ENCODE measurements at places on chromosomes 11 and 22.

GRCh38 chr11:86687185-86687778, 14.9 kb upstream of the ME3 start:
- DNase-seq = no peak

DNA sequence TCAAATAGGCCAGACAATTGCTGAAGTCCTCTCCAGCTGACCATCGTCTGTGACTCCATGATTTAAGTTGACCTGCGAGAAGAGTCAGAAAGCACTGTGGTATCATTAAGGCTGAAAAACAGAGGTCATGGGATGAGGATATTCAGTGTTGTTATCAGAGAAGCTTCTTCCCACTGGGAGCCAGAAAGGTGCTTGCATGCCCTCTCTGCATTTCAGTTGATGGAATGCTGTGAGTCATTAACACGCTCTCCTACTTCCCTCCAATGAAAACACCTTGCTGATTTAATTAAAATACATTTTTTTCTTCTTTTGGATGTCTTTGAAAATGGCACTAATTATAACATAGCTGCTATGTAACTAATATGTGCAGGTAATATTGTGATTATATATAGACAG, 667.0 kb downstream of the NTM start:
- DNase-seq = no peak

- DNase-seq = no peak
Observed at GRCh38 chr11:40825201-40825834, 634.1 kb downstream of the LRRC4C start.

- DNase-seq = no peak
Observed at GRCh38 chr22:22818861-22819855, 68.5 kb upstream of the IGLL5 start.

GRCh38 chr11:128903248-128904061, 12.3 kb downstream of the KCNJ5 start:
- DNase-seq = peak; percentile 42

- DNase-seq = no peak
Observed at GRCh38 chr22:33520904-33521780, 399.1 kb downstream of the LARGE1 start.

- DNase-seq = no peak
Observed at GRCh38 chr11:69889400-69890318, 70.4 kb upstream of the FGF3 start.

DNA sequence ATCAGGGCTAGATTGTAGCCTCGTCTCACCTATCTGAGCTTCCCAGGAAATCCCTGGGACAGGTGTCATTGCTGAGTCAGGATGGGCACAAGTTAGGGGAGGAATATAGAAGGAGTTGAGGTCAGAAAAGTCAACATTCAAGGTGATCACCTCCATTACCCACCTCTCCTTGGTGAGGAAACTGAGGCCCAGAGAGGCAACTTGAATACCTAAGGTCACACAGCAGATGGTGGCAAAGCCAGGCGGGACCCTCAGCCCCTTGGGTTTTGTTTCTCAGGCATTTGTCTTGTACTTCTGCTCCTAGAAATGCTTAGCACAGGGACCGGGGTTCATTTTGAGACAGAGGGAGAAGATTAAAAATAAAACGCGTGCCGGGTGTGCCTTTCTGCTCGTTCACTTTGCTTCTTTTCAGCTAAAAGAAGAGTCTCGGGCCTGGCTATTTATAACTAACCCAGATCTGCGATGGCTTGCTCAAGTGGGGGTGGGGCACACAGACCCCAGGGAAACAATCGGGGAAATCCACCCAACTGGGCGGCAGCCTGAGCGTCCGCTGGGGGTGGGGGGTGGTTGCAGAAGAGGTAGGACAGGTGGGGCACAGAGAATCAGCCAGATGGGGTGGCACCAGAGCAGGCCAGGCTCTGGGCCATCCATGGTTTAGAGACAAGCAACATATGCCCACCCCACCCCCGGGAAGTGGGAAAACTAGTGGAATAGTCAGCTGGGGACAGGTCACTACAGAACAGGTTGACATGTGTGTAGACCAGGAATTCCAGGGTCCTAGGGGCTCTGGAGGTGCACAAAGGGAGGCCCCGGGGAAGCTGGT, 3.9 kb upstream of the GNAZ start:
- no peak for DNase-seq

GRCh38 chr11:45079075-45079444, 67.4 kb upstream of the PRDM11 start:
- DNase-seq = no peak

GRCh38 chr11:18285841-18286240, 19.8 kb downstream of the SAA1 start:
- DNase-seq = no peak

DNA sequence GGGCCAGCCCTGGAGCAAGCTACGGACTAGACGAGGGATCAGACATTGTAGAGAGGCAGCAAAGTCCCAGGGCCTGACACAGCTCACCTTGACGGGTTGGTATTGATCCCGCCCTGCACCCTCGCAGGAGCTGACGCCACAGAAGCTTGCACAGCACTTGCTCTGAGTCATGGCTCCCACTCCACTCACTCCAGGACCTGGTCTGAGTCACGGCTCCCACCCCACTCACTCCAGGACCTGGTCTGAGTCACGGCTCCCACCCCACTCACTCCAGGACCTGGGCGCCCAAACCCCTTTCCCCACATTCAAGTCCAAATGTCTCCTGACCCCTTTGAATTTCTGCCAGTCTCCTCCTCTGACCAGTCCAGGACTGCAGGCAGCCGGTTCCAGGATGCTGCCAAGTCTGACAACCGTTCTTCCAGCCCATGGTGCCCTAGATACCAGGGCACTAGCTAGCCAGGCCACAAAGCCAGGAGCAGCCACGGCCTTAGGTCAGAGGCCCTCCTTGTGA, 6.0 kb upstream of the PNPLA5 start:
- no peak for DNase-seq

DNA sequence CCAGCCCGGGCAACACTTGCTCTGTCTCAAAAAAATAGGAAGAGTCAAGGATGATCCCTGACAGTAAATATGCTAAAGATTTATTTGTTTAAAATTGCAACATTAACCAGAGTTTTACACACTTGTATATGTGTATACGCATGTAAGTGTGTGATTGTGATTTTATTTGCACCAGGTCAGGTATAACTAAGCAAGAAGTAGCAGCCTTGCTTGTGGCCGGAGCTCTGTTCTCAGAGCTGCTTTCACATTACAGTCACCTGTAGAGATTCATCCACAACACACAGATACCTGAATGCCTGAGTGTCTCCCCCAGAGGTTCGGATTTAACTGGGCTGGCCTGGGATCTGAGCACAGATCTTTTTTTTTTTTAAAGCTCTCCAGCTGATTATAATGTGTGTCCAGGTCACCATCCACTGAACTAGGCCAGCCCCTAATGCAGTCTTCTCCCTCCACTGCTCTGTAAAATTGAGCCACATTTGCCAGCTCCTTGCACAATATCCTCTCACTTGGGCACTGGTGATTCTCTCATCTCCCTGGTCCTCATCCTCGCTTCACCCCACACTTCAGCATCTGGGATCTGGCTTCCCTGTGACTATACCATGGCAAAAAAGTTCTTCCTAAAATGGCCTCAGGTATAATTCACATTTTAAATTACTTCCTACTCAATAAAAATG, 48.3 kb downstream of the LIF start:
- no peak for DNase-seq

DNA sequence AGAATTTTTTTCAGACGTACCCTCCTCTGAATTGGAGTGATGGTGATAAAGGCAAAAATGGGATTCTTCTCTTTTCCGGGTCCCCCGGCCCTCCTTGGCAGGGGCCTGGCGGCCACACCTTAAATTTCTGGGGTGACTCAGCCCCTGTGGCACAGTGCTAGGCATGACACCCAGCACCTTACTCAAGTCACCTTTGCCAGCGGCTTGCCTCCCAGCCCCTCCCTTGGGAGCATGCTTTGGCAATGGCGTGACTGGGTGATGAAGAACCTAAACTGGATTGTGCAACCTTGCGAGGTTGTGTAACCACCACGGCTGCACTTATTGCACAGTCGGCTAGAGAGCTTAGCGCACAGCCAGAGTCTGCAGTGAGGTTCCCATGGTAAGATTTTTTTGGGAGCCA, 16.2 kb upstream of the LDLRAD3 start:
- no peak for DNase-seq

DNA sequence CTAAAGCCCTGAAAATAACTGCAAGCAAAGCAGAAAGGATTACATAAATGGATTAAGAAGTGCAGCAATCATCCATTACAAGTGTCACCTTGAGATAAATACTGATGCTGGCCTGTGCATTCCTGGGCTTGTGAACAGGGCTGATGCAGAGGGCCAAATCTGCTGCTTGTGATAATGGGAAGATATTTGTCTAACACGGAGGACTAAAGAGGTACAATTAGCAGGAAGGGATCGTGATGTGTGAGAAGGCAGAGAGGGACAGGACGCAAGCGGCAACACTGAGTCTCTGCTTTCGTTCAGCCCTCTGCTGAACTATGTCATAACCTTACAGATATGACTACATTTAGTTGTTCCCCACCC, 107.7 kb upstream of the DDI1 start:
- DNase-seq = no peak

GRCh38 chr11:61860054-61860903, 31.1 kb downstream of the FADS3 start:
- no peak for DNase-seq

DNA sequence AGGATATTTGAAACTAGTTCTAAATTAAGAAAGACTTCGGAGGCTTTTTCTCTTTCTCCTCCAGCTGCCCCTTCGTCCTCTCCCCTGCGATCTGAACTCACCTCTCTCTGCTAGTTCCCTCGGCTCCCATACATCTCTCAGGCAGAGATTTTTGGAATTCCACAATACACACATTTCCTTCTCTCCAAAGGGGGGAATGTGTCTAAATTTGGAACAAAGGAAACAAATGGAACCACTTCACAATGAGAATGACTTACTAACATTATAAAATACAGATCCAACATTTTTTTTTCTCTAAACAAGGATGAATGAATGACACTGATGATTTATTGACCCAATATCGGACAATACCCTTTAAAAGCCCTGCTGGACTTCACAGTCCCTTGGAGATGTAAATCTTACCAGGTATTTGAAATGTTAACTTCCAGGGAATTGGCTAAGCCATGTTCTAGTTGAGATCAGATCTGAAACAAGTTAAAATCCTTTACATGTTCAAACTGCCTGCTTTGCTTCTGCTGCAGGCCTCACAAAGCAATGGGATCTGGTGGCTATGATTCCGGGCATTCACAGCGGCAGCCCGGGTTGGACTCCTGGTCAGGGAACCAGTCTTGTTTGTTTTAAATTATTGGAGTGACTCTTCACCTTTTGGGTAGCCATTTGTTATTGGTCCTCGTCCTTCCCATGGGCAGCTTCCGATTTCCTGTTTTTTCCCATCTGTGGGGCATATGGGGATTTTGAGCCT, 20.5 kb upstream of the GSTP1 start:
- no peak for DNase-seq

DNA sequence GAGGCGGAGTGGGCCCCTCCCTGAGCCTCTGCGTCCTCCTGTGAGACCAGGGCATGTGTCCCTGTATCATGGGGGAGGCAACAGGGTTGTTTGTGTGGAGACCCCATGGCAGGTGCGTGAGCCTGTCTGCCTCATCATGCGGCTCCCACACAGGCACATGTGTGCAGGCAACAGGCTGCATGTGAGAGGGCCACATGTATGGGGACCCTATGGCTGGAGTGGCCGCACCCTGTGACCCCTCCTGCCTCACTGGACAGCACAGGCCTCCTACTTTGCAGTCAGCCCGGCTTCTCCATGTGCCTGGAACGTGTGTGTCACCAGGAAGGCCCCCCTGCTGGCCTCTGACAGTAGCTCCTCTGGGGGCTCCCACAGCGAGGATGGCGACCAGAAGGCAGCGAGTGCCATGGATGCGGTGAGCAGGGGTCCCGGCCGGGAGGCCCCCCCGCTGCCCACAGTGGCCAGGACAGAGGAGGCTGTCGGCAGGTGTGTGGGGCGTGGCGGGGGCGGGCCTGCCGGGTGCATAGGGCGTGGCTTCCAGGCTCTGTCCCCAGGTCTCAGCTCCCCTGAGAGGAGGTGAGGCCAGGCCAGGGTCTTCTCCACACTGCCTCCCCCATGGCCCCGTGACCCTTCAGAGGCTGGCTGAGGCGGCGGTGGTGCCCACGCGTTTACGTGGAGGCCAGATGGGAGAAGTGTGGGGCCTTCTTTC, 34.1 kb downstream of the SBF1 start:
- DNase-seq = no peak

DNA sequence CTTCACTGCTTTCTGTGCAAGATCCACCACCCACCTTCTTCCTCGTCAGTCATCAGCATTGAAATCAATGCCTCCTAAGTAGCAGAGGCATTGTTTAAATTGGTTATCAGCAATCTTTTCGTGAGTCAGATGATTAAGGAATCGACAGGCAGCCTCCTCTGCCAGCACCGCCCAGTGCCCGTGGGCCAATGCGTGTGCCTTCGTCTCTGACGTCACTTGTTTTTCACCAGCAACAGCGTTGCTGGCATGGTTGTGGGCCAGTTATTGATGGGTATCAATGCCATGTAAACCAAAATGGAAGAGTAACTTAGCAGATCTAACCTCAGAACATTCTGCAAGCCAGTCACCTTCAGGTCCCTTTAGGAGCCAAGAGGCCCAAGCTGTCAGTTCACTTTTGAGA, 69.6 kb downstream of the BARX2 start:
- no peak for DNase-seq

DNA sequence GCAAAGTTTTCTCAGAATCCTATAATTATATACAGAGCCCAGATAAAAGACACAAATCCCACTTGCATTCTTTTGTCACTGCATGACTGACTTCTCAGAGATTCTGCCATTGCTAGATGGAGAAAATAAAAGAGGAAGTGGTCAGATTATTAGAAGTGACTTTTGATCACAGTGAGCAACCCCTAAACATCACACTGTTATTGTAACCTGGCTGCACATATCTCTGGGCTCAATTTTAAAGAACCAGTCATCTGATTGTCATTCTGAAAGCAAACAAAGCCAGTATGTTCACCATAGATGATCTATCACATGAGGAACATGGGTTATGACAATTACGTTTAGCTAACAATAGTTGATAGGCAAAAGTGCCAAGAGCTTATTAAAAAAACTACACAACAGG, 47.8 kb downstream of the COPB1 start:
- DNase-seq = no peak

GRCh38 chr11:129814244-129815014, 1.2 kb upstream of the TMEM45B start:
- DNase-seq = no peak

DNA sequence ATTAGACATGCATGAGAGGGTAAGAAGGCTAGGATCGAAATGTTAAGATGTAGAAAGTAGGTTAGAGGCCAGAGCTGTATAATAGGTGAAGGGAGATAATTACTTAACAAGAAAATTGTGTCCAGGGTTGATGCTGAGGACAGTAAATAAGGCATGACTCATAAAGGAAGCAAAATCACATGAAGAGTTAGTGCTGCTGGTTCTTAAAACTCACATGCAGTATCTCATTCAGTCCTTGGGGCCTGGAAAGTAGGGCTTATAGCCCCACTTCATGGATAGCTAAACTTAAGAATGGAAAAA, 130.2 kb downstream of the NCAM1 start:
- DNase-seq = no peak

- no peak for DNase-seq
Observed at GRCh38 chr22:24953384-24954113, 1.0 kb downstream of the KIAA1671 start.

Data from hippocampal formation (tissue), 2 donors.